ENCODE measurements at places on chromosomes 7 and 10.

- DNase-seq: no peak
Observed at GRCh38 chr7:75565132-75565837, 73.2 kb downstream of the SPDYE5 start.

DNA sequence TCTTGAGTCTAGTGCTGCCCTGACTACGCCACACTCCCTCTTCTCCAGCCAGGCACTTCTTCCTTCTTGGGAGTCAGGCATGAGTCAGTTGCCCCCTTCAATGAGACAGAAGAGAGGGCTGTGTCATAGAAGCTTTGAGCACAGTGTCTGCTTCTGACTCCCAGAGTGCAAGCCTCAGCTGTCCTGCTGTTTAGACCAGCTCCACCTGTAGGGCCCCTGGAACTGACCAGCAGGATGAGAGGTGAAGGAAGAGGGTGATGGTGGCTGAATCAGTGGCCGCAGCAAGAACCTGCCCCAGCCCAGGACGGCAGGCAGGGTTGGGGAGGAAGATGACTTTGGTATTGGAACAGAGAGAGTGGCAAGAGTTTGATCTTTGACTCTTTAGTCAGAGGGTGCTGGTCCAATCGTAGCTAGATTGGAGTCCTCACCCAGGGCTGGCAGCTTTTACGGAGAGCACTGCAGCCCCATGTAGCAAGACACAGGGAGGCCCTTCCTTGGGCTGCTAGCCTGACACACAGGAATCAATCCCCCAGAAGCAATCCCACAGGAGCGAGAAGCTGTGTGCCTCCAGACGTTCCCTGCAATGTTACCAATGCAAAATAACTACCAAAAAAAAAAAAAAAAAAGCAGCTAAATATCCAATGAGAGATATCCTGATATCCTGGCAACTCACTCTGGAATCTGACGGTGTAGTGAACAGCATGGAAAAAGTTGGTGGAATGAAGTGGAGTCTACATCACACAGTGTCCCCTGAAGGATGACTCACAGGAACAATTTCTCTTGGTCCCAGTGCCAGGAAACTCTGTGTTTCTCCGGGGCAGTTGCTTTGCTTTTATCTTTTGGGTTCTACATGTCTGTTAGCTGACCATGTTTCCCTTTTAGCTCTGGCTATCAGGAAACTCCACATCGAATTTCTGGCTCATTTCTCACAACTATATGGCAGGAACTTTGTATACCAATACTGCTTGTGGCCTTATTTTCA is 6.9 kb downstream of the C10orf62 start:
- DNase-seq: no peak

DNA sequence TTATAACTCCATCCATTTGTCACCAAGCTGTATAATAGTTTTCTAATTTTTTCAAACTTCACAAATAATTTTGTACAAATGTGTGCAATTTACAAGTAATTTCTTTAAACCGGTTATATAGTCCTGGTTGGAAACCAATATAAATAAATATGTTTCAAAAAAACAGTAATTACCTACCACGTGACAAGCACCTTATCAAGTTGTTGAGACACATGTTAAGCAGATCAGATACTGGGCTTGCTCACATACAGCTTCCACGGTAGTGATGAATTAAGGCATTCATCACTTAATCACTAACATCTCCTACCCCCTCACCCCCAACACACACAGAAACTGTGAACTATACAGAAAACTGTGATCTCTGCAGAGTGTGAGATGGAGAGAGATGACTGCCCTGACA is 630.0 kb upstream of the MBL2 start:
- DNase-seq: no peak

GRCh38 chr7:26663874-26664273 is 200.5 kb downstream of the SKAP2 start:
- DNase-seq: no peak

- DNase-seq: no peak
Observed at GRCh38 chr10:64798297-64798696, 1277.1 kb downstream of the REEP3 start.

DNA sequence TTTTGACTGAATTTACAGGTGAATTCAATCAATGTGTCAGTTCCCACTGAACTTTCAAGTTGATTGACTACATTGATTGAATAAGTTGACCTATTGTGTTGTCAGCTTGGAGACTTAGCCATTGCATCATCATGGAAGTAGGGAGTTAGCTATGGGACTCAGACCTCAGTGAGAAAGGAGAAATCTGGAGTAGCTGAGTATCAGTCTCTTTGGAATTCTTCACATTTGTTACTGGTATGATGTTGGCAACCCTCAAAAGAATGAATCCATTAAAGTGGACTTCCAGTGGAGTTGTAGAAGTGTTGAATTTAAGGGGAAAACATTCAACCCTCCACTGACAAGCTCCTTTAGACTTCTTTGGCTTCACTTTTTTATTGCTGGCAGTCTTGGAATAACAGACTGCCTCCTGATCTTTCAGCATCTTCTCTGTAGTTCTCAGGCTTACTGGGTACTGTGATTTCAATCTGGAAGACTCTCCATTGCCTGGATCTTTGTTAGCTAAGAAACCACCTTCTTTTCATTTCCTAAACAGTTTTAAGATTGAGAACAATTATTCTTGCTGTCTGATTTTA is 160.3 kb upstream of the NRP1 start:
- DNase-seq: no peak

DNA sequence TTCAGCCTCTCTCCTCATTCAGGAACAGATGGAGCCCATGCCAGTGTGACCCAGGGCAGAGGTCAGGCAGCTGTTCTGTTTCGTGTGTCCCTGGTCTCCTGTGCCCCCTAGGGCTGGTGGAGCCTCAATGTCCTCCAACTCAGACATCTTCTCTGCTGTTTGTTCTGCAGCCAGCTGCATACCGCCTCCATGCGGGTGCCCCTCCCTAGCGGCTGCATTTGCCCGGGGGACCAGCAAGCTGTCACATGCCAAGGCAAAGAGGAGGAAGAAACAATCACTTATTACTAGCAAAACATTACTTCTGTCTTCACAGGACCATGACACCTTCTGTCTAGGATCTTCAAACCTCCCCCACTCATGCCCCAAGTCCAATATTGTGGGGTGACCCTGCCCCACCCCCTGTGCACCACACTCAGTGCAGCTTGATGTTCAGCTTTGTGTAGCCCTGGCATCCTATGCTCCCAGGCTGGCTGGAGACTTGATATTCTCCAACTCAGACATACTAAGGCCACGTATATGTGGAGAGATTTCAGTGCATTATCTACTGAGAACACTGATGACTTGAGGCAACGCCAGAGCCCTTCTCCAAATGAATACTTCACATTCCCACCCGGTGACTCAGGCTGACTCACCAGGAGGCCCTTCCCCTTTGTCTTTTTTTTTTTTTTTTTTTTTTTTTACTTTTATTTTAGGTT is 188.9 kb downstream of the SKIDA1 start:
- DNase-seq: no peak

Measured in GM12891 (cell line).